ENCODE measurements at places on chromosomes 11 and 22.

GRCh38 chr11:123682696-123683410, 28.4 kb upstream of the SCN3B start:
- DNase-seq: no peak

- DNase-seq: no peak
Observed at GRCh38 chr11:87634331-87634730, 540.9 kb downstream of the RAB38 start.

DNA sequence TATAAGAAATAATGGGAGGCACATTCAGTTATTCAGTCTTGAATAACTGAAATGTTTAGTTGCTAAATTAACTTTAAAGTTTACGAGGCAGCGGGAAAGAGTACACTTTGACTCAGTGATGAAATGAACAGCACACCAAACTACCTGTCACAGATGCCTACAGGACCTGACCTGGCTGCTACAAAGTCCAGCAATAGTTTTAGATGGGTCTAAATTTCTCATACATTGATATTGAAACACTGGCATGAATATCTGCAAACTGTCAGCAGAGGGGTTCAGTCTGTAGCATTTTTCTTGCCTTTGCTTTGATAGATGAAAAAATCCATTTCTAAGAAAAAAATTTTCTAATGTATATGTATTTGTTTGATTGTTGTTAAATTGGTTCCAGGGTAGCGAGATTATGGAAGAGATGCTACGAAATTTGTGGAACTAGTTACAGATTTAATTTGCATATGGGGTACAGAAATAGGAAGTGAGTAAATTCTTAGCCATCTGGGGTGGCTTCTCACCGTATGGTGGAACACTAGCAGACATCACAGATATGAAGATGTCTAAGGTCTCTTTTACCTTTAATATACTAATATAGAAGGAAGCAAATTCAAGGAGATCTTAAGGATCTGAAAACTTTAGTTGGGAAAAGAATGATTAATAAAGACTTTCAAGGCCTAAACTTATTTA, 20.8 kb upstream of the GAB2 start:
- DNase-seq: no peak

GRCh38 chr22:21457023-21457787, 10.0 kb upstream of the TMEM191C start:
- no peak for DNase-seq

- DNase-seq: no peak
Observed at GRCh38 chr22:28826921-28827320, 26.6 kb upstream of the XBP1 start.

DNA sequence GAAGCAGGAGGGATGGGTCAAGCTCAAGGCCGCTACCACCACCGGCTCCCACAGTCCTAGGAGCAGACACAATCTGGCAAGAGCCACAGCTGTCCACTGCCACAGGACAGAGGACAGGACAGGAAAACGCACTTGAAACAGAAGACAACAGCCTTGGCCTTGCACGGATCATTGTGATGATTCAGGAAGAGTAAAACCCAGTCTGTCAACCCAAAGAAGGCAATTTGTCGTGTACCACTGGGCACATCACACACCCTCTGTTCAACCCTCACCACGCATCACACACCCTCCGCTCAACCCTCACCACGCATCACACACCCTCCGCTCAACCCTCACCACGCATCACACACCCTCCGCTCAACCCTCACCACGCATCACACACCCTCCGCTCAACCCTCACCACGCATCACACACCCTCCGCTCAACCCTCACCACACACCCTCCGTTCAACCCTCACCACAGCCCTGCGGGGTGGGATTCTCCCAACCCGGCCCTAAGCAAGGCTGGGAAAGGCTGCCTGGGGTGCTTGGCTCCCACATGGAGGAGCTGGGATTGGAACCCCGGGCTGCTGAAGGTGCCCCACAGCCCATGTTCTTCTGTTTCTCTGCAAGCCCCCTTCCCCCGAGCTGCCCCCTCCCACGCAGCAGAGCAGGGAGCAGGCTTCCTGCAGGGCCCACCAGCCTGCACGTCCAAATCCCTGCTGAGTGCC, 11.3 kb upstream of the CDC42BPG start:
- no peak for DNase-seq

Data from CD4-positive, alpha-beta T cell treated with Interleukin-6 at 100 ng/mL for 8 hours (primary cell).